ENCODE measurements at places on chromosomes 3 and 15. TPM values are rescaled to one million over a fixed set of nuclear protein-coding genes. Genes with fewer than 3 reads are reported as not detected.
A peak's percentile ranks its signal among the peaks of the same experiment; 100 is the strongest.

GRCh38 chr15:72532991-72533601 lies 59.0 kb downstream of the ARIH1 start:
- DNase-seq = no peak

C15orf39 gene
- polyA plus RNA-seq = 2.5 TPM

- DNase-seq = no peak
These were observed 108.8 kb upstream of the MME start for GRCh38 chr3:154971341-154971740.

DNA sequence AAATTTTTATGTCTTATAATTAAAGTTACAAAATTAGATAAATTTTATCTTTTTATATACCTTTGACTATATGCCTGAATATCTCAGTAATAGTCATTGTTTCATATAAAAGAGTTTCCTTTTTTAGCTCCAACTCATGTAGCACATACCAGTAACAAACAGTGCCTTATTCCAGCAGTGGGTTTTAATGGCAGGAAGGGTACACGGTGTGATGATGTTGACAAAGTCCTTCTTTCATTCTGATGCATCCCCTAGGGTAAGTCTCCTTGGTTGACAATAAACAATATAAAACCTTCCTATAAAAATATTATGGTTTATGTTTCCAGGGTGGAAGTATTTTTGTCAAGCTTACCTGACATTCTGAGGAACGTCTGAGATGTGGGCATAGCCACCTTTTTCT lies 77.2 kb upstream of the FGF12 start:
- DNase-seq = no peak

CACNA2D2 gene
- polyA plus RNA-seq = 0.77 TPM

GRCh38 chr3:58020783-58021071 lies 12.5 kb downstream of the FLNB start:
- no peak for DNase-seq

MAPKBP1 gene
- polyA plus RNA-seq = 2.9 TPM

CHP1 gene
- polyA plus RNA-seq = 53.6 TPM

ADAMTS9 gene
- 65.8 TPM for polyA plus RNA-seq

HEG1 gene
- 3.2 TPM for polyA plus RNA-seq

- DNase-seq = no peak
These were observed 221.7 kb upstream of the CMC1 start for GRCh38 chr3:28019740-28020139.

GRCh38 chr3:125067225-125067624 lies 11.4 kb upstream of the HEG1 start:
- no peak for DNase-seq

DNA sequence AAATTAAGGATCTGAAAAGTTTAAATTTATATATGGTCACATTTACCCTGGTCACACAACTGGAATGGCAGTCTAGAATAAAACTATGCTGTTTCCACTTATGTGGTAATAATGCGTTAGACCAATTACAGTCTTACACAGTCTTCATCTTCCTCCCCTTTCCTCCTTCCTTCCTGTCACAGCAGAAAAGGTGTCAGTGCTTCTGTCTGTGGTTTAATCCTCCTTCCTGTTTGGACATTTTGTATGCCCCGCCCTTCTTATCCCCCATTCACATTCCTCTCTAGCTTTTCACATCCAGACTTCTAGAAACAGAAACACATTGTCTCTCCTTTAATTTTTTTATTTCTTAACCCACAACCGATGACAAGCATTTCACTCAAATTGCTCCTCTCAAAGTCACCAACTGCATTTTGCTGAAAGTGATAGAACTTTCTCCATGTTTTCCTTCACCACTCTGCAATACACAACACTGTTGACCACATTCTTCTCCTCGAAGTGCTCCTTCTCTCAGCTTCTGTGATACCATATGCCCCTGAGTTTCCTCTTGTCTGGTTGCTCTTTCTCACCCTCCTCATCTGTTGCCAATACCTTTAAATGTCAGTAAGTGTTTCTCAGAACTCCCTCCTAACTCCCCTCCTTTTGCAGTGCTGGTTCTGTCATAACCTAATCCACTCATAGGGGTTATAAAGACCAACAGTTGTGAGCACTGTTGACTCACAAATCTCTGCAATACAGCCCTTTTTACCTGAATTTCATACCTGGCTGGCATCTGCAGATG lies 271.6 kb downstream of the UBE2E2 start:
- no peak for DNase-seq

CFAP91 gene
- polyA plus RNA-seq = 0.09 TPM

DNA sequence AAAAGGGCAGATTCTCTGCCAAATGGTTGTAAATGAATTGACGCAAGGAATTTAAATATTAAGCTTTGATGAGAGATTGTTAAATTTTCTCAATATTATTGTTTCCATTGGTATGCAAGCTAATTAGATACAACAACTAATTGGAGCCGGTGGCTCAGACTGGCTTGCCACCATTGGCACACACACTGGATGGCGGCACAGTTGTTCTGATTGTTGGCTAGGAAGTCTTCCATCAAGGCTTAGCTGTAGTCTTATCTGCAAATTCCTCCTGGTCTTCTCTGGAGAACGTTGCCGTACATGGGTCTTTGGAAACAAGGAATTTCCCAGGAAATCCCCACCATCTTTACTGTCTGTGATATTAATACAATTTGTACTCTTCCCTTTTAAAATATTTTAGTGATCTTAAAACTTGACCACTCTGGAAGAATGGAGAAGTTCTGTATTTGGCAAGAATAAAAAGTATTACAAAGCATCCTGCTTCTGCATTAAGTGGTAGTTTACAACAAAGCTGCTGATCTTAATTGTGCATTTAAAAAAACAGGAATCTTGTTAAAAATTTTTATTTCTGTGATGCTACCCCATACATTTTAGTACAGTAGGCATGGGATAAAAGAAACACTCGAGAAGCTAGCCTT lies 126.5 kb downstream of the UBE2E2 start:
- no peak for DNase-seq

DNA sequence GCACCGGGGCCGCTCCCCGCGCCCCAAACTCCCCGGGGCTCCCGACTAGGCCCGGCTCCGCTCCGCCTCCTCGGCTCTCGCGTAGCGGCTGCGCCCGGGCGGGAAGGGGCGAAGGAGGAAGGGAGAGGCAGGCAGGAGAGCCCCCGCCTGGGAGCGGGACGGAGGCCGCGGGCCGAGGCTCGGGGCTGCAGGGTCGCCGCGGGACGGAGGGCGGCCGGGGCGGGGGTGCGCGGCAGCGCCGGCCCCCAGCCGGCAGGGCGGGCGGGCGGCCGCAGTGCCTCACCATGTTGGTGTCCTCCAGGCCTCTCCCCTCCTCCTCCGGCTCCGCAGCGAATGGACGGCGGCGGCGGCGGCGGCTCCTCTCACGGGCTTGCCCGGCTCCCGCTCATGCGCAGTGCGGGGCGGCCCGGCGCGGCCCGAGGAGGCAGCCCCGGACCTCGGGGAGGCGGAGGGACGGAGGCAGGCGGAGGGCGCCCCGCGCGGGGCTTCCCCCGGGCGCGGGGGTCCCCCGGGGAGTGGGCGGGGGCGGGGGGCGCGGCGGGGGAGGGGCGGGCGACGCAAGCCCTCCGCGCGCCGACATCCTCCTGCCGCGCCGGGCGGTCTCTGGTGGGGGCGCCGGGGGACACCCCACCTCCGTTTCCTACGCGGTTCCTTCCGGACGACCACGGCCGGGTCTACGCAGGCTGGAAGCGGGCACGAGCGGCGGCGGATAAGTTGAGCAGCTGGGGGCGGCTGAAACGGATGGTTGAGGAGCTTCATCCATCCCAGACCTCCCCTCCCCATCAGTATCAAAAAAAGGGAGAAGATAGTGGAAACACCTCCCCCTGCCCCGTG lies at the start of gene DCUN1D1:
Gene DCUN1D1, minus strand, starts transcription at position 335 of the 834 bp plus-strand sequence. Its CDS starts 49 bp downstream, at position 286.
- peak; percentile 96 for DNase-seq

DNA sequence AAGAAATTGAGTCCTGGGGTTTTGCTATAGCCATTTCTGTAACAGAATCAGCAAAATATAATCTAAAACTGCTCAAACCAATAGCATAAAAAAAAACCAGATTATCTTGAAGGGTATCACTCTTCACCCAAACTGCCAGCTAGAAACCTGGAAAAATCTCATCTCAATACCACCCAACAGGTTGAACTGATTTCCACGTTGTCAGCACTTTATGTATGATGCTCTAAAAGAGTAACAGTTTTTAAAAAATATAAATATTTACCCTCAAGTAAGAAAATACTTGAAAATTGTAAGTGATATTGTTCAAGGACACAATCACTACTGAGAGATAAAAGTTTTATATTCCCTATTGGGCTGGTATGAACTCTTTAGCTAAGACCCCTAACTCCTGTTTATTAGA lies 451.3 kb downstream of the EPHA3 start:
- DNase-seq = no peak

GRCh38 chr3:187398955-187399354 lies 30.8 kb downstream of the RTP4 start:
- DNase-seq = no peak

DNA sequence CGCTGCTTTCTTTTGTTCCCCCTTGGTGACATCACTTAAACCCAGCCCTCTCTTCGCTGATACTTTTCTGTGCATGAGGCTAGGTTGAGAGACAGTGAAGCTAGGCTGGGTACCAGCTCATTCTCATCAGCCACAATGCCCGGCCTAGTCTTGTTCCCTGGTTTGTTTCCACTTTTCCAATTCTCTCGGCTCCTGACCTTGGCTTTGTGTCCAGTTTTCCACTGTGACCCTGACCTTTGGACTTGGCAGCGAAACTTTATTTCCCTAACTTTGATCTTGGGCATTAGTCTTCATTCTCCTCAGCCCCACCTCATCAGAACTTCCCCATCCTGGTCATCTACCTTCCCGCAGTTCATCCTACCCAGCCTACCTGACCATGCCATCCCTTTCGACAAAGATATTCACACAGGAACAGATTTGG lies 908 bp upstream of the ADPGK start:
- no peak for DNase-seq

- peak; percentile 16 for DNase-seq
These were observed 297 bp downstream of the PRC1 start for GRCh38 chr15:90994059-90994416.

GRCh38 chr3:160159806-160160205 lies 65.4 kb upstream of the C3orf80 start:
- no peak for DNase-seq

ACP3 gene
- polyA plus RNA-seq = 0.07 TPM

DNA sequence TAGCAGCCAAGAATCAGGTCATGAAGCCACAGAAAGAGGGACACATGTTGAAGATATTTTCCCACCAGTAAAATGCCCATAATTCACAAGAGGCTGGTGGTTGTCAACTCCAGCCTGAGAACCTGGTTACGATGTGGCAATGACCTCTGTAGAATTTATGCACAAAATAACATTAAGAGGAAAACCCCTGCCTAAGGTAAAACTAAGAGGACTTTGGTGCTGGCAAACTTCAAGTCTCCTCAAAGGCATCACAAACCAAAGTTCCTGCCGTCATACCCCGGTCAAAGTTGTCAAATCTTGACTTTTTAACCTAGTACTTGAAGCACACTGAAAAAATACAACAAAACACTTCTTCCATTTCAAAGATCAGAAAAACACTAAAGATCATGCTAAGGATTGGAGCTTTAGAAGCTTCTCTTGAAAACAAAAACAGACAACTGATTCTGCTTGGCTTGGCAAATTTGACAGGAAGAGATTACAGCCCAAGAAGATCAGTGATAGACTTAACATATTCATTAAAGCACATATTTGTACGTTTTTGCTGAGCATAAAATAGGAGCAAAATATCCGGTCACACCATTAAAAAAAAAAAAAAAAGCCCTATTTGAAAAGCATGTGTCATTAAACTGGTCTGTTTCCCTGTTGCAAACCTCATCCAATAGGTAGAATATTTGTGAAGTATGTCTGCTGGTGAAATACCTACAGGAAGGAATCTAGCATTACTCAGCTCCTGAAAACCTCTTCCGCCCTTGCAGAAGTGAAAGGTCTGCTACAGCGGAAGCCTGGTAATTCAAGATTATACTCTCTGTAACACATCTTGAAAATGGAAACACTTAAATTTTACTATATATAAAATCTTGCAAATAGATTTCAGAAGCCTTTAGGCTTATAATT lies 22.8 kb downstream of the EIF4E3 start:
- no peak for DNase-seq

- no peak for DNase-seq
These were observed 91.2 kb upstream of the VEPH1 start for GRCh38 chr3:157594413-157594812.

SLC25A36 gene
- polyA plus RNA-seq = 23.9 TPM

DNA sequence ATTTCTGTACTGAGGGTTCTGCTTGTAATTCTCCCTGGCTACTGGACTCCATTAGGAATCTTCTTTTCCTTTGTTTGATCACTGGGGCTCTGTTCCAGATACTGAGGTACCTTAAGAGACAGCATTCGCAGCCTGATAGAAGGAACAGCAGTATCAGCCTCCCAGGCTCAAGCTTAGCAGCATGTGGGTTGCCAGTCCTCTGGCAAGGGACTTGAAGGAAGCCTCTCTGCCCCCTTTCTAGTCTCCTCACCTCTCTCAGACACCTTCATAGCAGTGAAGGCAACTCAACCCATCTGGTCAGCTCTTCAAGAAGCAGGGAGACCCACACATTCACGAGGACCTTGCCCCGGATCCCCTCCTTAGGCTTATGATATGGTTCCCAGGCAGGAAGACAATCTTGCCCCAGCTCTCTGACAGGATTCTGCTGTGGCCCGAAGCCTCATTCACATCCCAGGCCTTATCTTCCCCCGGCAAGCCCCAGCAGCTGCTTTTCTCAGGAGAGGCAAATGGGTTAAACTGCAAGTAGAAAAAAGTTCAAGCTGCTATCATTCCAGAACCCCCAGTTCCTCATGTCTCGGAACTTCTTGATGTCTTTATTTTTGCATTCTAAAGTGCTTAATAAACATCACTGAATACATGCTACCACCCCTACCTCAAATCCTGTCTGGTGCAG lies 153.1 kb downstream of the LIPC start:
- DNase-seq = no peak

- DNase-seq = no peak
These were observed 41.5 kb downstream of the PPCDC start for GRCh38 chr15:75064846-75065245.

DNA sequence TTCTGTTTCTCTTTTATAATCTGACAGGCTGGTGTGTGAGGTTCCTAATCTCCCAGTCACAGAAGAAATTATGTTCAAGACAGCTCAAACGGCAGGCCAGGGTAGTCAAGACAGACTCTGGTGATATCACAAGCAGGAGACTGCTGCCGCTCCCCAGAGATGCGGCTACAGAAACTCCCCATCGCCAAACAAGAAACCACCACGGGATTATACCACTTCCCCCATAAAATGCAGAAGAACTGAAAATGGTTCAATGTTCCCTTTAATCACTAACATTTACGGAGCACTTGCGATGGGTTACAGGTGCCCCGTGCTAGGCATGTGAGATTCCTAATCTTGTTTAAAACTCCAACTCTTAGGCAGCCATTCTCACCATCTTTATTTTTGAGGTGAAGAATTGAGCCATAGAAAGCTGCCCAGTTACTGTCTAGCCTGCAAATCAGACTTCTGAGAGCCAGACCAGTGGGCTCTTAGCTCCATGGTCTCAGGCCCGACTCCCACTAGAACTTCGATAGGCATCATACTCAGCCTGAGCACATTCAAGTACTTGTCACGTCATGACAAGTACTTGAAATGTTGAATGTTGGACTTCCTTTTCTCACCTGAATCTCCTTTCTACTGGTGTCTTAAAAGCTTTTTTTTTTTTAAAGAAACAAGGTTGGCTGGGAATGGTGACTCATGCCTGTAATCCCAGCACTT lies 58.4 kb downstream of the TBC1D2B start:
- no peak for DNase-seq

- no peak for DNase-seq
These were observed 17.1 kb downstream of the CYP19A1 start for GRCh38 chr15:51321316-51321715.

- DNase-seq = no peak
These were observed 245.3 kb downstream of the MYRIP start for GRCh38 chr3:40054568-40055222.

IL17RD gene
- 0.19 TPM for polyA plus RNA-seq

GOLGA8M gene
- 0.05 TPM for polyA plus RNA-seq

GRCh38 chr15:88247914-88248313 lies 8.6 kb downstream of the NTRK3 start:
- no peak for DNase-seq

Data from psoas muscle (tissue), 8 donors.